ENCODE measurements at places on chromosomes 4 and X.

DNA sequence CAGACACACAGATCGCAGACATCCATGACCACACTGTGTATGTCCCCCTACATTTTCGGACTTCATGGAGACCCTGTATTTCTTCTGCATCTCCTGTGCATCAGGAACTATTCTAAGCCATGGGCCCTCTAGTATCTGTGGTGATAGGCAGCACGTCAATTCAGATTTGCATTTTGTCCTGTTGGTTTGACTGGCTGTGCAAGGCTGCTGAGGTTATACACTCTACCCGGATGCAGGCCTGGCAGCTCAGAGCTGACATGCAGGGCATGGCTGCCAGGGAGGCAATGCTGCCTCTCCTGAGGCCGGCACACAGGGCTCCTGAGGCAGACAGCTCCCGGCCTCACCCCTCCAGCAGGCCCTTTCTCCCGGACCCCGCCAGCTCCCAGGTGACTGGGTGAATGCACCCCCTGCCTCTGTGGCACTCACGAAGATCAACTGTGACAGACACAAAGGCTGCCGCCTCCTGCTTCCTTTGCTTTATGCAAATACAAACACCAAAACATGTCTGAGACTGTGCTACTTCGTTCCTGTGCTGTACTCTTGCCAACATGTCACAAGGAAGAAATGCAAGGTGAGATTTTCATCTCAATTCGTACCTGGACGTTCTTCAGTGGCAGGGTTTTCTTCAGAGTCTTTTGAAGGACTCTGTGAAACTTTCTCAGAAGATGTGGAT, 51.0 kb downstream of the NSG1 start:
- no peak for DNase-seq

- DNase-seq: no peak
These were observed 144.0 kb downstream of the SH3KBP1 start for GRCh38 chrX:19743386-19743785.

DNA sequence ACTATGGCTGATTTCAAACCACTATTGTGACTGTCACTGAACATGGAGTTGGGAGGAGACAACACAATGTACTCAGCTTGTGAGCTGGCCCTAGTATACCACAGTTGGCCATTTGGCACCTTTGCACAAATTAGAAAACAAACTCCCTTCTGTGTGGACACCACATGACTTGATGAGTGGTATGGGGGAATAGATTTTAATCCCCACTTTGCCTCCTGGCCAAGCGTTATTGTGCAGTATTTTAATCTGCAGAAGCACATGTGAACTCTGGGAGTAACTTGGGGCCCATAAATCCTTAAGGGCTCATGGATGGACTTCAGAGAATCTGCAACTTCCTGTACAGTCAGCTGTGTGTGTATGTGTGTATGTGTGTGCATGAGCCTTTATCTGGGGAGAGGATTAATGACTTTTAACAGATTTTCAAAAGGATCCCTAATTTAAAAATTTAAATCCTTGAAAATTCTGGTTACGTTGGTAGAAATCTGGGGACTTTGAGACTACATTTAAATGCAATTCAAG, 105.0 kb upstream of the PAQR3 start:
- no peak for DNase-seq

DNA sequence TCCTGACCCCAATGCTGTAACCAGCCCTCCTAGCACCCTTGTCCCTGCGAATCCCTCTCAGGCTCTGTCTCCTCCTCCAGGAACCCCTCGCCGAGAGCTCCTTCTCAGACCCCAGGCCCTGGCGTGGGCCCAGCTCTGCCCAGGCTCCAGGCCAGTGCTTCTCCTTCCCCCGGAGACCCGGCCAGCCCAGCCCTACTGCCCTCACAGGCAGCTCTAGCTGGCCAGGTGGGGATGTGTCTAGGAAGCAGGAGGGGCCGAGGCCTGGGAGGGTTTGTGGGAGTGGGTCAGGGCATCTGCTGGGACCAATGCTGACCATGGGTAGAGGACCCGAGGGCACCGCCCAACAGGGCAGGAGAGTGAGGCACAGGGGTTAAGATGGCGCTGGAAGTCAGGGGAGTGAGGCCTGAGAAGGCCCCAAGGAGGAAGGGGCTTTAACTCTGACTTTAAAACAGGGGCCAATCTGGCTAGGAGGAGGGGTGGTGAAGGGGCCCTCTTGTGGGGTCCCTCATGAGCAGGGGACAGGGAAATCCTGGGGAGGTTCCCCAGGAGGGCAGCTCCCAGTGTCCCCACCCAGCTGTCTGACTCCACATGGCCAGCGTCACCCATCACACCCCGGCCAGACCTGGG, 64.7 kb upstream of the NKX1-1 start:
- no peak for DNase-seq

DNA sequence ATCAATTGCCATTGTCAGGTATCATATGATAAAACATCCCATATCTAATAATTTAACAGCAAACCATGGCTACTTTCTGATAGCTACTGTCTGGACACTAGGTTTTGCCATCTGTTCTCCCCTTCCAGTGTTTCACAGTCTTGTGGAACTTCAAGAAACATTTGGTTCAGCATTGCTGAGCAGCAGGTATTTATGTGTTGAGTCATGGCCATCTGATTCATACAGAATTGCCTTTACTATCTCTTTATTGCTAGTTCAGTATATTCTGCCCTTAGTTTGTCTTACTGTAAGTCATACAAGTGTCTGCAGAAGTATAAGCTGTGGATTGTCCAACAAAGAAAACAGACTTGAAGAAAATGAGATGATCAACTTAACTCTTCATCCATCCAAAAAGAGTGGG, 7.0 kb downstream of the NPY5R start:
- DNase-seq: no peak

- no peak for DNase-seq
These were observed 196.1 kb downstream of the ZNF330 start for GRCh38 chr4:141416677-141417363.

GRCh38 chrX:135109554-135109953, 10.8 kb downstream of the ETDB start:
- DNase-seq: no peak

GRCh38 chrX:14673764-14674163, 144.4 kb downstream of the GLRA2 start:
- no peak for DNase-seq

DNA sequence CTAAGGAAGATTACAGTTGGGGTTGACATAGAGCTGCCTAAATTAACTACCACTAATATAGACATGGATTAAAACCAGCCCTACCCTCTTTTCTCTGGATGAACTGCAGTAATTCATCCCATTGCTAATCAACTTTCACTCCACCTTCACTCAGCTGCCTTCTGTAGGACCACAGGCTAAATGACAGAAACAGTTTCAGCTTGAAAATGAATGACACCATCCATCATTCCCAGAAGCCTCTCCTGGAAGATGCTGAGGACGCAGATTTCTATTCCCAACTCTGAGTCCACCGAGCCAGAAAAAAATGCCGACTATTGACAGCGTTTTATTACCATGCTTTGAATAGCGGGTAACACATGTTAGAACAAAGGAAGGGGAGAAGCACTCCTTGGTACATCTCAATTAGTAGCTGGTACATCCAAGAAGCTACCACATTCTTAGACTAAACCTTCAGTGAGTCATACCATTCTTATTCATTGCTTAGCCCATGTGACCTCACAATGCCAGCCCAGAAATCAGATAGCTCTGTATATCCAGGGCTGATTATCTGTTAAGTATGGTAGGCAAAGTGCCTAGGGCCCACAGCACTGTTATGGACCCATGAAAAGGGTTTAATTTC, 25.3 kb downstream of the DCX start:
- DNase-seq: no peak

DNA sequence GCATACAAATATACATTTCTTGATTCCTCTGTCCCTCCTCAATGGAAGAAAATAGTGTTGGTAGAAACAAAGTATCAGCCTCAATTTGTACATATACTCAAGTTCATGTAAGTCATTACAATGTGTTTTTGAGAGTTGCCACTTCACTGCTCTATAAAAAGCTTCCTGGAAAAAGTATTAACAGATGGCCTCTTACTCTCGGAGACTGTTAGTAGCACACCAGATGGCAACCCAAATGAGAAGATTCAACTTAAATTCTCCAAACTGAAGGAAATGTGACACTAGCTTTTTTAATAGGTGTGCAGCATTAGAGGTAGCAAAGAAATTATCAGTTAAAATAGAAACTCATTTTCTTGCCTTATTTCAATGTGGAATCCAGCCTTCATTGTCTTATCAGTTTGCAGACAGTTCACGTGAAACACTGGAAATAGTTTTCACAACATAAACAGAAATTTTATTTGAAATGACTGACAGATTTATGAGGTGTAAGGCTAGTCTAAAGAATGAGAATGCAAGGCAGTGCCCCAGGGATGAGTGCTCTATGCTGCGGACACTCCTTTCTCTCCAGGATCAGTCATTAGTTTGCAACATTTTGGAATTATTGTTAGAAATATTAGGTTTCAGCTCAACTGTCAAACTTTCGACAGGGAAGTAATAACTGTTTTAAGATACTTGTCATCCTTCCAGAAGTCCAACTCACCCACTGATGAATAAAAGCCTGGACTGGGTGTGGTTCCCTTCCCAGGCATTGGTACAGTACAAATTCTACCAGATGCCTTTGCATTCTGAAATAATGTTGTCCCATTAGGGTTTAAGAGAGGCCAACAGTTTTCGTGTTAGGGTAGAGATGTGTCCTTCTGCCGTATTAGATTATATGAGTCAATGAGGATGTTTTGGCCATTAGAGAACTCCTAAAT, 50.9 kb downstream of the IDS start:
- DNase-seq: no peak

DNA sequence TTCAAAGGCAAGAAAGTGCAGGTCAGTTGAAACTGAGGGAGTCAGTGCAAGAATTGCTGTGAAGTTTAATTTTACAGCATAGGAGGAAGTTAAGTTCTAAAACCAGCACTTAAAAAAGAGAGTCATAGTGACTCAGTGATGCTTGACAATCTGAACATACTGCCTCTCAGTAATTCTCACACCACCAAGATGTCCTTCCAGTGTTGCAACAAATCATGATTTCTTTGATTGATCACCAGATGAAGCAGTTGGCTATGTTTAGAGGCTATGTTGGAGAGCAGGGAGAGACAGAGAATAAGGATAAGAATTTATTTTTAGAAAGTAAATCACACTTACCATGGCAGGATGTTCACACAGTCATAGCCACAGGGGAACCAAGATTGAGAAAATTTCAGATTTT, 13.2 kb downstream of the TRIM2 start:
- DNase-seq: no peak

DNA sequence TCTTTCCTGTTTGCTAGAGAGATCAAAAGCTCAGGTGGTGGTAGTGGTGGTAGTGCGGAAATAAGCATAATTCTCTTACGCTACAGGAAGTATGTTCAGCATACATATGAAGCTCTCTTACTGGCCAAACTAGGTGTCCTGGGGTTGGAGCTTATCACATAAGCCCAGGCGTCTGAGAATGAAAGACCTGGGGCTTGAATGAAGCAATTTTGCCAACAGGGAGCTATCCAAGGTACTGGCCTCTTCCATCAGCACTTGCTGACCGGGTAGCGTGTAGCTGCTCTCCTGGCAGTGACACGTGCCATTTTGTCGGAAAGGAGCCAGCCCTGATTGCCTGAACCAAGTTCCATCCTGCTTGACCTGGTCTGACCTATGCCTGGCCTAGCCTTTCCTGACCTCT, 65.9 kb upstream of the HPF1 start:
- DNase-seq: no peak

- no peak for DNase-seq
These were observed 14.4 kb downstream of the CCDC110 start for GRCh38 chr4:185457136-185457535.

DNA sequence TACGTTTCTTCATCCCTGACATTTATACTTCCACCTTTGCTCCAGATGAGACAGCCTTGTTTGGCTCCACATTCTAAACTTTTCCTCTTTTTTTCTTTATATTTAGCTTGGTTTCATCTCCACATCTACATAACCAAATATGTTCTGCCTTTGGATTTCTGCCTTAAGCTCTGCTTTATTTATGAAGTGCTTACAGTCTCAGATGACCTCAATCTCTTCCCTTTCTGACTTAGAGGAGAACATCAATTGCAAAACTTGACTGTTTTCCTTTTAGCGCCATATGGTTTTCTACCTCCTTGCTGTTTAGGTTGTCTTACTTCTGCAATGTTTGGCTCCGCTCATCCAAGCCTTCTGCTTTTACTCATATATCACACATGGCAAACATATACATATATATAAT, 7.5 kb downstream of the ASB5 start:
- no peak for DNase-seq

GRCh38 chrX:22315151-22315550, 42.4 kb downstream of the CBLL2 start:
- DNase-seq: no peak

- no peak for DNase-seq
These were observed 167.4 kb downstream of the HS3ST1 start for GRCh38 chr4:11261066-11261850.

DNA sequence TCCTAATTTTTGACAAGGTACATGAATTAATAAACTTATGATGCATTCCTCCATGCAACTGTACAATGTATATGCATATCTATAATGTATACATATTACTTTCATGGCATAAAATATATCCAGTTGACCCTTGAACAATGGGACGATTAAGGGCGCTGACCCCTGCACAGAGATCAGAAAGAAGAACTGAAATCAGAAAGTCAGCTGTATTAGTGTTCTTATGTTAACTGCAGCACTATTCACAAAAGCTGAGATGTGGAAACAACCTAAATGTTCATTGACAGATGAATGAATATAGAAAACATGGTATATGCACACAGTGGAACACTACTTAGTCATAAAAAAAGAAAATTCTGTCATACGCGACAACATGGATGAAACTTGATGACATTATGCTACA, 457.1 kb downstream of the GBA3 start:
- DNase-seq: no peak

- DNase-seq: no peak
These were observed 119.2 kb downstream of the EFNB1 start for GRCh38 chrX:68947882-68948605.

DNA sequence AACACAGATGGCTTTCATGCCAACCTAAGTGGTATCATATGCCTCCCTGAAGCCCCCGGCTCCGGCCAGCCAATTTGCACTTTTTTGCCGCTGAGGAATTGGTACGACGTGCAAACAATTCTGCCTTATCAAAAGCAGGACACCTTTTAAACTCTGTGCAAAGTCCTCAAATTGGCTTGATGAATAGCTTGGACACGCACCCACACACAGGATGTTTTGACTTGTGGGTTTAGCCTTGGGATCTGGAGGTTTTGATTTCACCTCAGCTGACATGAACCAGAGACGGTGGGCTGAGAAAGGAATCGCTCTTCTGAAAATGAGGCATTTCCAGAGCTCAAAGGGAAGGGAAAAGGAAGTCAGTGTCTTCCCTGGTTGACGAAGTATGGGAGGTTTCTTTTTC, 110.8 kb upstream of the SHOX start:
- DNase-seq: no peak

- DNase-seq: no peak
These were observed 804 bp downstream of the OSTC start for GRCh38 chr4:108651014-108651791.

- DNase-seq: no peak
These were observed 112.7 kb downstream of the DHX15 start for GRCh38 chr4:24471486-24472160.

GRCh38 chrX:15336023-15336413, 695 bp upstream of the PIGA start:
- DNase-seq: no peak

Data from D721Med (cell line).